Hepatic stellate cell (primary cell): ENCODE measurements at places on chromosomes 1 and 21.

- no peak for DNase-seq
These were observed 75.2 kb downstream of the CDC42BPA start for GRCh38 chr1:227242811-227243682.

GRCh38 chr1:1622010-1622787, 6.9 kb downstream of the MIB2 start:
- DNase-seq = no peak

- DNase-seq = no peak
These were observed 8.7 kb upstream of the DCAF8 start for GRCh38 chr1:160271025-160271424.

- DNase-seq = no peak
These were observed 9.2 kb downstream of the ZNF496 start for GRCh38 chr1:247322442-247322841.

- DNase-seq = no peak
These were observed 114.3 kb upstream of the GPR52 start for GRCh38 chr1:174333437-174333836.

DNA sequence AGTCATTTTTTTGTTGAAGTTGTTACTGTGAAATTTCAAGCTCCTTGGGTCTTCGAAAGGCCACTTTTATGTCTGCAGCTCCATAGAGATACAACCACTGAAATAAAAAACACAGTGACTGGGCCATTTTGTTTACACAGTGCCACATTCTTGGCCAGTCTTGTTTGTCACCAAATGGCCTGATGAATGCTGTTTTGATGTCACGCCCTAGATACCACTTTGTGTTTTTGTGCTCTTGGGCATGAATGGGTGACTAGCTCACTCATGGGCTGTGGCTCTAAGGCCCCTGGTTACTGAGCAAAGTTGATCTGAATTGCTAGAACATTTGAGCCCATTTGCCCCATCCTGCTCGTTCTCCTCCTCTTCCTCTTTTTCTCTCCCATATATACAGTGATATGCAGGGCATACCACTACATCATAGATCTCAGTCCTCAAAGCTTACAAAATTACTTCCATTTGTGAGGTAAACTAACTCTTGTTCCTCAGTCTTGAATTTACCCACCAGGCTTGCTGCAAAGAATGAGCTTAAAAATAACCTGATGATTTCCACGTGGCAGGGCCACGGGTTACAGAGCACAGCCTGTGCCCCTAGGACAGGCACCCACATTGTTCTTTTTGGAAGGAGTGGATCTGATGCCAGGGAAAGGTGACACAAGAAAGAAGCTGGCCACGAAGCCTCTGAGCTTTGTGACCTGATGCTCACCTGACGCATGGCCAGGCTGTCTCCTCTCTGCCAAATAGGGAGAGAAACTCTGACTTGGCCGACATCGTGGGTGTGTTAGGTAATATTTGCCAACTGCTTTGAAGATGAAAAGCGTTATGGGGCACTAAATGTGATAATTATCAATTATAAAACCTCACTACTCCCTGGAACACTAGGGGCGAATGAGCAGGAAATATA, 92.4 kb downstream of the RUNX1 start:
- DNase-seq = no peak

DNA sequence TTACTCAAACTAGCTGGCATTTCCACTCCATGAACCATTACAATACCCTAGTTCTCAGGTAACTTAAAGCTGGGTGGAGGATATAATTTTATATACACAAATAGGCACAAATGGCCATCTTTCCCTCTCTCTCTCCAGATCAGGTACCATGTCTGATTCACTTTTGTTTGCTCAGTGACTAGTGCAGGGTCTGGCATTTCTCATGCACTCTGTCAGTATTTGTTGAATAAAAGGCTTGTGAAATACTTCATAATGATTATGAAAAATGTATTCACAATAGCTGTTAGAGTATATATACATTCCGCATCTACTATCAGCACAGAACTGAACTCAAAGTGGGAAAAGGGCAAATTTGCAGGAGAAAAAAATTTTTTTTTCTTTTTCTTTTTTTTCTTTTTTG, 510.2 kb upstream of the USP24 start:
- DNase-seq = peak; percentile 22

GRCh38 chr21:34020005-34020847, 53.2 kb upstream of the MRPS6 start:
- DNase-seq = no peak

GRCh38 chr1:87942165-87942564, 613.5 kb downstream of the LMO4 start:
- DNase-seq = no peak

DNA sequence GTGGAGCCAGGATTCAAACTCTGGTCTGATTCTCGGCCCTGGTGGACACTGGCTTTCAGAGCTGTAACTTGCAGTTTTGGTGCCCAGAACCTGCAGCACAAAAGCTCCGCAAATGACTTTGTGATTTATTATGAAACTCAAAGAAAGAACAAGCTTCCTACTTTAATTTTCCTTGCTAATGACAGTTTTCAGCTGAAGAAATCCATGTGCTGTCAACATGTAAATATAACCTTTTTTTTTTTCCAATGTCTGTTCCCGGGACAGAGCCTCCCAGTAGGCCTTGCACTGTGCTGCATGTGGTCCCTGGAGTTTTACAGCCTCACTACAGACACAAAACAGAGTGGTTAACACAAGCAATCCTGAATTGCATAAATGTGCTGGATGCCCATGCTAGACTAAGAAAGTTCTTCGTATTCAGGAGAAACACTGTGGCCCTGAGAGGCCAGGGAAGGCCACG, 62.3 kb upstream of the ANGPTL1 start:
- no peak for DNase-seq

DNA sequence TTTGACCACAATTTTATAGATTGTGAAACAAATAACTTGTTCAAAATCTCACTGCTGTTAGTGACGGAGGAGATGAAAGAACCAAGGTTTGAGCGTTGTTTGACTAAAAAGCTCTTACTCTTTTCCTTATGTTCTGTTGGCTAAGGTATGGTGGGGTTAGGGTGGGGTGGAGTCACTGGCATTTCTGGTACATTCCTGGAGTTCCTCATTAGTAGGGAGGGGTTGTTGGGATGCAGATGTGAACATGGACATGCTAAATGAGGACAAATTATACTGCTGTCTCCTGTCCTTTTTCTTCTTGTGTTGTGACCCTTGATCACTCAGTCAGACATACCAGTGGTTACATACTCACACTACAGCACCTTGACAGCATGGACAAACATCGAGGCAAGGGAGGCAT, 26.2 kb upstream of the CD1D start:
- DNase-seq = no peak

GRCh38 chr1:68129536-68130250, 79.3 kb upstream of the DIRAS3 start:
- no peak for DNase-seq

DNA sequence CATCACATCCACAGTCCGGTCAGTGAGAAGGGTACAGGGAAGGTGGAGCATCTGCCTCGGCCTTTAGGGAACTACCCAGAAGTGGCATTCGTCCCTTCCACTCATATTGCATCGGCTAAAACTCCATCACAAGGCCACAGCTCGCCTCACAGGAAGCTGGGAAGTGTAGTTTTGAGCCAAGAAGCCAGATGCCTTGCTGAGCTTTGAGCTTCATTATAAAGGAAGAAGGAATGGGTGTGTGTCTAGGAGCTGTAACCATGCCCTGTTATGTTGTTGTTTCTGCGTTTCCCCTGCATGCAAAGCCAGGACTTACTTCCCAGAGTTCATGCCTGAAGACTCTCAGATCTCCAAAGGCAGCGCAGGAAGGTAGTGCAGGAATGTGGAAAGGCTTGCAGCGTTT, 61.1 kb downstream of the OPTC start:
- no peak for DNase-seq

GRCh38 chr1:163656095-163656759, 334.5 kb downstream of the NUF2 start:
- no peak for DNase-seq

GRCh38 chr21:15472108-15473040, 257.4 kb upstream of the USP25 start:
- no peak for DNase-seq

GRCh38 chr1:157399343-157399983, 152.9 kb downstream of the FCRL5 start:
- no peak for DNase-seq

DNA sequence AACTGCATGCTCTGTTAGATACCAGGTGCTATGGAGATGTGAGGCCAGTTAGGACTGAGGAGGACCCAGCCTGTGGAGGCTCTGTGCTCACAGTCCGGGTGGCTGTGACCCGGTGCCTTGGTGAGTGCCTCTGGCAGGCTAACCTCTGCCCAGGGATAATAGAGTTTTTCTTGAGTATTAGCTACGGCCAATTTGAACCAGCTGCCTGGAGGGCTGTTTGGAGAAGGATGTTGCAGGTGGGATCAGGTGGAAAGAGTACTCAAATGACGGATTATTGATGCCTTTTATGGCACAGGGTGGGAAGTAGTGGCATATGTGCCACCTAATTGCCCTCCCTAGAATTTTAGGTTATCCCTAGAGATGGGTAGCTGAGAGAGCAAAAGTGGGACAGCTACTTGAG, 182.7 kb downstream of the GRIK3 start:
- no peak for DNase-seq

DNA sequence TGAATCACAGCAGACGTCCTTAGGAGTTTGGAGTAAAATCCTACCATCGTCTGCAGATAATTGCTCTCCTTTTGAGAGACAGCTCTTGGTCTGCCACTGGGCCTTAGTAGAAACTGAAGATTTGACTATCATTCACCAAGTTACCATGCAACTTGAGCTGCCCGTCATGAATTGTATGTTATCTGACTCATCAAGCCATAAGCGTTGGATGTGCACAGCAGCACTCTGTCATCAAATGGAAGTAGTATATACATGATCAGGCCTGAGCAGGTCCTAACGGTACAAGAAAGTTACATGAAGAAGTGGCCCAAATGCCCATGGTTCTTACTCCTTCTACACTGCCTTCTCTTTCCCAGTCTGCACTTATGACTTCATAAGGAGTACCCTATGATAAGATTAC, 317.8 kb downstream of the GPATCH2 start:
- DNase-seq = no peak

GRCh38 chr1:22792396-22793160, 81.9 kb downstream of the EPHB2 start:
- DNase-seq = no peak

GRCh38 chr1:121418369-121419049, 233.7 kb downstream of the SRGAP2C start:
- no peak for DNase-seq

- no peak for DNase-seq
These were observed 5.1 kb upstream of the DESI2 start for GRCh38 chr1:244647819-244648218.

GRCh38 chr1:107061886-107062285, 5.4 kb downstream of the PRMT6 start:
- DNase-seq = no peak

GRCh38 chr1:65119951-65120350, 28.1 kb upstream of the AK4 start:
- DNase-seq = peak; percentile 56

DNA sequence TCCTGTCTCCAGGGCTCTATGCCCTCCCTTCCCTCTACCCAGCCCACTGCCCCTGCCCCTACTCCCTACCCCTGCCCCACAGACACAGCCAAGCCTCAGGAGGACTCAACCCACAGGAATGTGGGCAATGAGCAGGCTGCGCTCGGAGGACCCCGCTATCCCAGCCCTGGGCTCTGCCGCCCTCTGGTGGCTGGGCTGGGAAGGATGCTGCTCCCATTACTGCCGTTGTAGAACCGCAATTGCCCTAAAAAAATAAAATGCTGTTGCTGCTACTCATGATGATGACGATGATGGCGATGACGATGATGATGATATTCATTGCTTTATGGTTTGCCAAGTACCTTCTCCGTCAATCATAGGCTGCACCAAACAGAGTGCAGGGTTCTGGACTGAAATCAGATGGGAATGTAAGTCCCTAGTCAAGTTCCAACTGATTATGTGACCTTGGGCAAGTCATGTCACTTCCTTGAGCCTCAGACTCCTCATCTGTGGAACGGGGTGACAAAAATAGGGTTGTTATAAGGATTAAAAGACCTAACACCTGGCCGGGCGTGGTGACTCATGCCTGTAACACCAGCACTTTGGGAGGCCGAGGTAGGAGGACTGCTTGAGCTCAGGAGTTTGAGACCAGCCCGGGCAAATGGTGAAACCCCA, 24.6 kb downstream of the ARHGEF19 start:
- peak; percentile 88 for DNase-seq

GRCh38 chr1:215889871-215890270, 322.8 kb downstream of the KCTD3 start:
- no peak for DNase-seq

DNA sequence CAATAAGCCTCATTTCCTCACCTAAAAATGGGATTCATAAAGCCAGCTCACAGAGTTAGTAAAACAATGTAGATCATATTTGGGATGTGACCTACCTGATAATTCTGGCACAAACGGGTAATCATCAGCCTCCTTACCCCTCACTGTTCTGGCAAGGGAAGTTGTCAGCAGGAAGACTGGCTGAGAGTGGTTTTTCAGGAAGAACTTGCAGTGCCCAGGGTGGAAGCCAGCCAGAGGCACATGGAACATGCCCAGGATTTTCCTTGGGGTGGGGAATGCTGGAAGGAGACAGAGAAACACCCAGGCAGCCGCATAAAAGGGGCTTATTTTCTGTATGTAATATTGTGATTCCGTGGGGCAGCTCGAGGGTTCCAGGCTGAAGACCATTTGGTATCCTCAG, 7.7 kb upstream of the SLC5A9 start:
- no peak for DNase-seq

GRCh38 chr1:193634470-193634869, 448.1 kb upstream of the B3GALT2 start:
- no peak for DNase-seq

DNA sequence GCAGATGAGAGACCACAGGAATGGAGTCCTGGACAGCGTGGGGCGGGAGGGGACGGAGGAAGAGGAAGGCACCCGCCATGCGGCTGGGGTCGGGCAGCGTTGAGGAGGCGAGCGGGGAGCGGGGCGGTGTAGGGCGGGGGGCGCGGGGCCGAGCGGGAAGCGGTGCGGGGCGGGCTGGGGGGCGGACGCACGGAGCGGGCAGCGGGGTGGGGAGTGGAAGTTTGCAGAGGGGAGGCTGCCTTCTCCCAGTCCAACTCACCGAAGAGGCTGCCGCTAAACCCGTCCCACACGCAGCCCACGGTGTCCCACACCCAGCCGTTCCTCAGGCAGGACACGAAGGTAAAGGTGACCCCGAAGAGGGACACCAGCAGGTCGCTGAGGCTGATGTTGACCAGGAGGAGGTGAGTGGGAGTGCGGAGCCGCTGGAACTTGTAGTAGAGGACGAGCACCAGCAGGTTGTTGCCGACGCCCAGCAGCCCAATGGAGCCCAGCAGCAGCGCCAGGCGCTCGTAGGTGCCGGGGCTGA, 483 bp downstream of the CHML start:
- DNase-seq = peak; percentile 38

DNA sequence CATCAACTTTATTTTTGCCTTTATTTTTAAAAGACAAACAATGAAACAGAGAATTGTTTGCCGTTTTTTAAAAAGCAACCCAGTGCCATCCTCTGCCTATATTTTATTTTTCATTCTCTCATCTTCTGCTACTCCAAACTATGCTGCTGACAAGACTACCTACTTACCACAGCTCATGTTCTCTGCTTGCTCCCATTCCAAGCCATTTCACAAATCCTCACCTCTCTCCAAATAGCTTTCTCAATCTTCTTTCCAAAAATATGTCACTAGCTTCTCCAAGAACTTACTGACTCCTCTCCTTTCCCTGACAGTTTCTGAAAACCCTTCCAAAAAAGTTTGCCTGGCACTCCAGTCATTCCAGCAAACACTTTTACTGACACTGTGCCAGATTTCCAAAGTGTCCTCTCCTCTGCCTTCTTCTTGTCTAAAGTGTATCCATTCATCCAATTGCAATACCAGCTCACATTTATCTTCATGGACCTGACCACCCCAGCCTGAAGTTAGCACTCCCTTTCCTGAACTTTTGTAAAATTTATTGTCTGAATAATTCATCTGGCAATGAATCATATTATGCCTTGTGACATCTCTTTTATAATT, 766.5 kb upstream of the B3GALT2 start:
- no peak for DNase-seq
